ENCODE measurements at places on chromosomes 11 and 22.
A peak's percentile ranks its signal among the peaks of the same experiment; 100 is the strongest.

DNA sequence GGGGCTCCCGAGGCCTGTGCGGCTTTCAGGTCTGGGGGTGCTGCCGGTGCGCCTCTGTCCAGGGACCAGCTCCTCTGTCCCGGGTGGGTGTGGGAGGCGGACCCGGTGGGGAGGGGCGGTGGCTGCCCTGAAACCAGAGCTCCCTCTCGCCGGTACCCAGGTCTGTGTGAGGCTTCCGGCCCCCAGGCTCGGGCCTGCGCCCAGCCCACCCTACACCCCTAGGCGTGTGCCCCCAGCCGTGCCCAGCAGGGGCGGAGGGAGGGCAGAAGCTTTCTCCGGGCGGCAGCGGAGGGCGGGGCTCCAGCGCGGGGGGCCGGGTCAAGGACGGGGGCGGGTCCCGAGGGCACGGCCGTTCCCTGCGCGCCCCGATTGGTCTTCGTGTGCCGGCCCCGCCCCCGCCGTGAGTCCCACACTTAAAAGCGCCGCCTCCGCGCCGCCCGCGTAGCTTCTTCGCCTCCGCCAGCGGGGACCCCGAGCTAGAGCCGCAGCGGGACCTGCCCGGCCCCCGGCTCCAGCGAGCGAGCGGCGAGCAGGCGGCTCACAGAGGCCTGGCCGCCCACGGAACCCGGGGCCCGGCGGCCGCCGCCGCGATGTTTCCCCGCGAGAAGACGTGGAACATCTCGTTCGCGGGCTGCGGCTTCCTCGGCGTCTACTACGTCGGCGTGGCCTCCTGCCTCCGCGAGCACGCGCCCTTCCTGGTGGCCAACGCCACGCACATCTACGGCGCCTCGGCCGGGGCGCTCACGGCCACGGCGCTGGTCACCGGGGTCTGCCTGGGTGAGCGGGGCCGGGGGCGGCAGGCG, 616 bp downstream of the PNPLA2 start:
- DNase-seq: peak; percentile 95

DNA sequence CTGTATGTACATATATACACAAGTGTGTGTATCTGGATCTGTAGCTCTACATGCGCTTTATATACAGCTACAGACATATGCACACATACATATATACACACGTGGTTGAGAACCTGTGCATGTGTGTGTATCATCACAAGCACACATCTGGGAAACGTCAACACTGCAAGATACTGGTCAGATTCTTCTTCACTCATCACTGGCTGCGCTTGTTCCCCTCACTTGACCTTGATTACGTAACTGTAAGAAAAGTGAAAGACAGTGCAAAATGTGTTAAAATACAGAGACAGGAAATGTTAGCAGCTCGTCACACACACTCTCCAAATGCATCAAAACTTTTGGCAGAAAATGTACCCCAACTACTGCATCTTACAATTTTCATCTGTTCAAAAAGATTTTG, 51.9 kb upstream of the MN1 start:
- DNase-seq: no peak

GRCh38 chr11:118012083-118012669, 26.0 kb downstream of the IL10RA start:
- DNase-seq: peak; percentile 33

DNA sequence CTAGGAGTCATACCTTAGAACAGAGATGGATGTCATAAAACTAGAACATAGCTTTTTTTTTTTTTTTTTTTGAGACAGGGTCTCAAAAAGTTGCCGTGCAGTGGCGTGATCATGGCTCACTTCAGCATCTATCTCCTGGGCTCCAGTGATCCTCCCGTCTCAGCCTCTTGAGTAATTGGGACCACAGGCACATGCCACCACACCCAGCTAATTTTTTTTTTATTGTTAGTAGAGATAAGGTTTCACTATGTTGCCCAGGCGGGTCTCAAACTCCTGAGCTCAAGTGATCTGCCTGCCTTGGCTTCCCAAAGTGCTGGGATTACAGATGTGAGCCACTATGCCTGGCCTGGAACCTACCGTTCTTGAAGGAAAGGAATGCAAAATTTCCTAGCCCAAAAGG, 8.8 kb upstream of the CEP295 start:
- no peak for DNase-seq

- DNase-seq: no peak
These were observed 21.3 kb downstream of the MORC2 start for GRCh38 chr22:30947173-30947815.

- no peak for DNase-seq
These were observed 14.9 kb upstream of the SLC22A6 start for GRCh38 chr11:62999649-63000048.

DNA sequence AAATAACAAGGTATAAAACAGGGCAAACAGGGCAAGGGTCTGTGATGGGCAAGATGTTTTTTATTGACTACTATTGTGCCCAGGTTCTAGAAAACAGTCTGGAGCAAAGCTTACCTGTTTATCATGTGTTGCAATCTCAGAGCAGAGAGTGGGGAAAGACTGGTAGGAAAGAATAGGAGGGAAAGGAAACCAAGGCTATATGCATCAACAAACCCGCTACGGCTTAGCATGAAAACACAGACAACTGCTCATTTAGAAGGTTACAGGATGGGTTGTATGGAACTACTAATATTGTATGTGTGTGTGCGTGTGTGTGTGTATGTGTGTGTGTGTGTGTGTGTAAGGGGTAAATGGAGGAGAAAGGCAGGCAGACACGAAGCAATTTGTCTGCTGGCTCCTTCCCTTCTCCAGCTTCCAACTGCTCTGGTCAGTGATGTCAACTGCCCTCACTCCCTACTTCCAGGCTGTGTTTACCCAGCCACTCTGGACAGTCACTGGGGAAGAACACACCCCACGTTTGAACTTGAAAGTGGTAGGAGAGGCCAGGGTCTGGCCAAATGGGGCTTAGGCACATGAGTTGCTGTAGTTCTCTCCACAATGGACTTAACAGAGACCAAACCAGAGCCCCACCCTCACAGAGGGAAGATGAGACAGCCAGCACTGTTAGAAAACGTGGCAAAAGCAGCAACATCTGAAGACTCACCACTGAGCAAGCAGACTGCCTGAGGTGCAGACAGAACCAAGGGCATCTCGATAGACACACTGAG, 47.0 kb downstream of the GAB2 start:
- no peak for DNase-seq

- DNase-seq: no peak
These were observed 3.8 kb upstream of the PIK3IP1 start for GRCh38 chr22:31295831-31296657.

- DNase-seq: no peak
These were observed 734 bp downstream of the ZNF280B start for GRCh38 chr22:22507743-22508273.

DNA sequence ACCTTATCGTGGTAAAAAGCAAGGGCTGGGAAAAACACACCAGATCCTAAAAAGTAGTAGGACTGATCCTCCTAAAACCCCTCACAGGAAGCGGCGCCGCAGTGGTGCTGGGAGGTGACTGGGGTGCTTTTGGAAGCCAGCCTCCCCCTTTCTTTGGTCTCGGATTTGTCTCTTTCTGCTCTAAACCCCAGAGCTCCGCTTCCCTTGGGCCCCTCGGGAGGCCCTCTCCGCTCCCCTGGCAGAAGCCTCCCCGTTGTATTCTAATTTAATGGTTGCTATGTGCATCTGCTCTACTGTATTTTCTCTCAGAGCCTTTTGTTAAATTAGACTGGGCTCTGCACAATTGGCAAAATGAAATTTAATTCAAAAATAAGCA, 587.7 kb downstream of the OPCML start:
- DNase-seq: no peak

DNA sequence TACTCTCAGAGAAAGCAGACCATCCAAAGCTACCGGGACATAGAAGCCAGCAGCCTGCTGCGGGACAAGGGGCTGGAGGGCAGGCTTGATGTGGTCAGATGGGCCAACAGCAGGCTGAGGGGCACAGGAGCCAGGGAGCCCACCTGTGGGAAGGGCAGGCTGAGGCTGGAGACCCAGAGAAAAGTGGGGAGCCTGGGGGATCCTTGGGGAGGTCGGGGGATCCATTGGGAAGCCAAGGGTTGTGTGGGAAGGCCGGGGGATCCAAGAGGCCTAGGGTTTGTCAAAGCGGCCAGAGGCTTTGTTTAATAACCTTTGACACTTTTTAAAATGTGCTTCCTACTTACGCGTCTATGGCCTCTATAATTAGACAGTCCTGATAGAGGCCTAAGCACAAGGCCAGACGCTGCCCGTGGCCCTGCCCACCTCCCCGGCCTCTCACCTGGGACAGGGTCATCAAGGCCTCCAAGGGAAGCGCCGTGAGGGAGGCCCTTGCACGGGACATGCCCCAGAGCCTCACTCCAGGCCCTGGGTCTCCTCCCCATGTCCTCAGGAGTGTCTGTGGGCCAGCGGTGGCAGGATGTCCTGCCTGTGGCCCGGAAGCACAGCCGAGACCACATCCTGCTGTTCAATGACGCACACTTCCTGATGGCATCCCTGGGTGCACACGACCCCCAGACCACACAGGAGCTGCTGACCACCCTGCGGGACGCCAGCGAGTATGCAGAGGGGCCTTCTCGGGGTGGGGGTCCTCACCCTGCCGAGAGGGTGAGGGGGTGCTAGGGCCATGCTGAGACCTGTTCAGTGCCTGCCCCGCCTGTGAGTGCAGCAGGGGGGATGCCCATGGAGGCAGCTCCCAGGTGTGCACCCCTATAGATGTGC, 8.6 kb upstream of the GTSE1 start:
- peak; percentile 67 for DNase-seq

- DNase-seq: no peak
These were observed 56.2 kb downstream of the BUD13 start for GRCh38 chr11:116716621-116717020.

DNA sequence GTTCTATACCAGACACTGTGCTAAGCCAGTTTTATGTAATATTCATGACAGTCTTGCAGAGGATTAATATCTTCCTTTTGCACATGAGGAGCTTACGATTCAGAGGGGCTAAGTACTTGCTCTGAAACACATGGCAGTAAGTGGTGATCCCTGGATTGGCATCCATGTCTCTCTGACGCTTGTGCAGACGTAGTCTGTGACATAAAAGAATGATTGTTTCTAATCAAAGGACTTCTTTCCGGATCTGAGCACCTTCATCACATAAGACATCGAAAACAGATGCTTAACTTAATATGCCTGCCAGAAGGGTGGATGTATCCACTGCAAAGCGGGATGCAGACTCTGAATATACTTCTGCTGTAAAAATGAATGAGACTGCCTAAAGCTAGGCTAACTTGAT, 74.8 kb downstream of the ARHGAP42 start:
- DNase-seq: no peak

DNA sequence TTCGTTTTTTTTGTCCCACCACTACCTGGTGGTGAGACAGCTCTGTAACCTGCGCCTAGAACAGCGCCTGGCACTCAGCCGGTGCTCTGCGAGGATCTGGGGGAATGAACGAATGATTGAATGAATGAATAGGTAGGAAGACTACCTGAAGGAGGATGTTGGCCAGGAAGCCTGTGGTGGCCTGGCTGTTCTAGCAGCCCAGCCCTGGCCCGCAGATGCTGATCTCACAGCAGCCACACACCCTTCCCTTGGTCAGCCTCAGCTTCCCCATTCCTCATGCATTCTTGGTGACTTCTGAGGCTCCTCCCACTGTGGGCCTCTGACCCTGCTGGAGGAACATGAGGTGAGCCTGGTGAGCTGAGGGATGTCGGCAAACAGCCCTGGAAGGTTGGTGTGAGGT, 3.7 kb downstream of the TRPM5 start:
- DNase-seq: no peak

DNA sequence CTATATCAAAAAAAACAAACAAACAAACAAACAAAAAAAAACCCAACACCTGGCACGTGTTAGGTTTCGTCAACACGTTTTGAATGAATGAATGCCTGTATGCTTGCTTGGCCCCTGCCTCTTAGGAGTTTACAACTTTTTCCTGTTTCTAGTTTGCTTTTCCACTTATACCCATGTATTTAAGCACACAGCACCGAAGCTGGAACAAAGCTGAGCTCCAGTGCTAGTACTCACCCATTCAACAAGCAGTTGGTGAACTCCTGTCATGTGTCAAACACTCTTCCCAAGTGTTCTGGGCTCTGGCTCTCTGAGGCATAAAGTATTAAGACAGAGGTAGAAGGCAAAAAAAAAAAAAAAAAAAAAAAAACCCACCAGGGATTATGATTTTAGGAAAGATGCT, 599.3 kb downstream of the BUD13 start:
- DNase-seq: no peak

- no peak for DNase-seq
These were observed 67.4 kb upstream of the RASSF10 start for GRCh38 chr11:12941671-12942070.

GRCh38 chr11:15525582-15525981, 410.9 kb downstream of the INSC start:
- DNase-seq: no peak

DNA sequence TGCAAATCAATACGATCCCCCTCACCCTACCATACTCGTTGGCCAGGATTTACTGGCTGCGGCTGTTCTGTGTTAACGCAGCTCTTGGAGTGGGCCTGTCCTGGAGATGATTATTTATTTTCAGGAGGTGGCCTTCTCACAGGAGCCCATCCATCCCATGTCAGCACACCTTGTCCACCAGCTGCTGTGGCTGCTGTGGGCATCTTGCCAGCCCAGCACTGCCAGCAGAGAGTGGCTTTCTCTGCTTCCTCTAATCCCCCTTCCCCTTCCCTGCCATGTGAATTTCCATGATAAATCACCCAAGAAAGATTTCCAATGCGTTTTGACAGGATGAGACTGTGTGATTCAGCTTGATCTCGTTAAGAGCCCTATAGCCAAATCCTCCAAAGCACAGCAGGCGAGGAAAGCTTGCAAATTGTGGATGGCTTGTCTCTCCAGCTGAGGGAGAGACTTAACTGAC, 309.1 kb upstream of the C11orf87 start:
- no peak for DNase-seq

DNA sequence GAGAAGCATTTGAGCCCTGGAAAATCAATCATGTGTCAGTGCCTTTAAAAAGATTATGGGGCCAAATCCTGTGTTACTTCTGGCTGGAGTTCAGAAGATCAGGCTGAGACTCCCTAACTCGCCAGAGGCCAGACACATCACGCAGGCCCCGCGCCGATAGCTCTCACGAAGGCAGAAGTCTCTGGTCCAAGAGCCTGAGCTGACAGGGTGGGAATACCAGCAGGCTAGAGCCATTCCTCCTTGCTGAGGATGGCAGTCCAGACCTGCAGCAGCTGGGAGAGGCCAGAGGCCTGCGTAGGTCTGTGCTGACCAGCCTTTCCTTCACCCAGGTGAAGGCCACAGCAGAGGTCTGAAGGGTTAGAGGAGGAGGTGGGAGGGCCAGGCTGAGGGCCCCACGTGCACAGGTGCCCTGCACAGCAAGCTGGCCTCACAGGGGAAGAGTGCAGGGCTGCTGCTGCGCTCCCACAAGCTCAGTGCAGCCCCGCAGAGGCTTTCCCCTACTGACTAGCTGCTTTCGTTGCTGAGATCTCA, 52.9 kb downstream of the ST14 start:
- no peak for DNase-seq

- DNase-seq: no peak
These were observed 65.1 kb downstream of the SCUBE1 start for GRCh38 chr22:43277987-43278601.

GRCh38 chr11:125325196-125325595, 160.6 kb downstream of the PKNOX2 start:
- DNase-seq: no peak
